ENCODE measurements at places on chromosomes 12 and 14. TPM values are rescaled to one million over a fixed set of nuclear protein-coding genes. Genes with fewer than 3 reads are reported as not detected.
A peak's percentile ranks its signal among the peaks of the same experiment; 100 is the strongest.

COX8C gene
- not detected for total RNA-seq

BHLHE41 gene
- 125 TPM for total RNA-seq

LRRK2 gene
- 426 TPM for total RNA-seq

MMP17 gene
- total RNA-seq: 2.5 TPM

KRT3 gene
- not detected for total RNA-seq

SPX gene
- total RNA-seq: 0.59 TPM

TSPAN19 gene
- total RNA-seq: 6.6 TPM

SCN8A gene
- total RNA-seq: 0.53 TPM

LUM gene
- total RNA-seq: 227 TPM

GPR135 gene
- 3.4 TPM for total RNA-seq

GDF3 gene
- 0.30 TPM for total RNA-seq

- DNase-seq: no peak
Measured at GRCh38 chr12:19850346-19851065, 411.2 kb downstream of the AEBP2 start.

GRCh38 chr14:93951635-93952540 lies 24.5 kb downstream of the ASB2 start:
- DNase-seq: peak; percentile 3

GRCh38 chr12:27355979-27356378 lies 23.3 kb downstream of the BMAL2 start:
- no peak for DNase-seq

DNA sequence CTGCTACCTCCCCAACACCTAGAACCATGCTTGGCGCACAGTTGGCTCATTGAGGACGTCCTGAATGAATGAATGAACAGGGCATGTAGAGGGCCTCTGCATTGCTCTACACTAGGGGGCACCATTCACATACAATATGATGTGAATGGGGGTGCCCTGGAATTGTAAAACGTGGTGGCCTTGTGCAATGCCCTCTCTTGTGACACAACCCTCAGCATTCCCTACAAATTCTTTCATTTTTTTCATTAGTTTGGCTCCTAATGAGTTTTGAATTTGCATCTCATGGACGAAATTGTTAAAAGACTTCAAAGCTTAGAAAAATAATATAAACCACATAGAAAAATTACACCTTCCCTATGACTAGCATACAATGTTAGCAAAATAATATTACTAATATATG lies 2.3 kb upstream of the DIO2 start:
- no peak for DNase-seq

GRCh38 chr14:92105893-92106142 lies 564 bp downstream of the ATXN3 start:
- DNase-seq: peak; percentile 67

DNA sequence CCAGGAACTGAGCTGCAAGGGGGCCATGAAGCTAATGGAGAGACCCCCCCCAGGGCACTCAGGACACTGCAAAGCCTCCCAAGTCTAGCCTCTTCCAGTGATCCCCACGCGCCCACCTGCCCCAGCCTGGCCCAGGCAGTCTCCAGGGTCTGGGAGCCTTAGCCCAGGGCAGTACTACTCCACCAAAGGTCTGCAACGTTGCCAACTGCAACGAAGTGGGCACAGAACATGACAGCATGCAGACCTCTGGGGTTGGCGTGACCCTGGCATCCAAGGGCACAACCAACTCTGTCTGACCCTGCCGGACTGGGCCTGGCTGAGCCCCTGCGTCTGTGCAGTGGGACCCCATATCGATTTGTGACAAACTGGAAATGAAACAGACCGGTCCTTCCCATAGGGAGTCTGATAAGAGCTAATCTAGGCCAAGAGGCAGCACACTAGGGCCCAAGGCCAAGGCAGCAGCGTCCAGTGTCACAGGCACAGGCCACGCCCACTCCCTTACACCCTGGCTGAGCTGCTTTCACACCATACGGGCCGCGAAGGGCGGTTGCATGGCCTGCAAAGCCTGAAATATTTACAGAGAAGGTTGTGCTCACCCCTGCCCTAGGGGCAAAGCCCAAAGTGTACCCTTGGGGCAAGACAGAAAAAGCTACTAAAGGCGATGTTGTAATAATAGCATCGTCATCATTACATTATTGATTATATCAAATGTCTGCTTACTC lies 76.7 kb downstream of the NCOR2 start:
- peak; percentile 82 for DNase-seq

DNA sequence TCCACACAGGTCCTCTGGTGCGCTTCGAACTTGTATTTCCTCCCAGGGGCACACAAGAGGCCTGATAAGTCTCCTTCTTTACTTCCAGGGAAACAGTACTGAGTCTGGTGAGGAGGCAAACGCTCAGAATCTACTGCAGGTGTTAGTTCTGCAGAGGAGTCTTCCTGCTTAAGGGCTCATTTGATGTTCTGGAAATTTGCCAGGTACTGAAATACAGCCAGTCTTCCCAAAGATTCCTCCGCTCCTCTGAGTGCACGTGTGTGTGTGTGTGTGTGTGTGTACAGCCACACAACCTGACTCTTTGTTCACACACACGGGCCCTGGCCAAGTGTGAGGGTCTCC lies 92.0 kb downstream of the FBXL14 start:
- no peak for DNase-seq

DNA sequence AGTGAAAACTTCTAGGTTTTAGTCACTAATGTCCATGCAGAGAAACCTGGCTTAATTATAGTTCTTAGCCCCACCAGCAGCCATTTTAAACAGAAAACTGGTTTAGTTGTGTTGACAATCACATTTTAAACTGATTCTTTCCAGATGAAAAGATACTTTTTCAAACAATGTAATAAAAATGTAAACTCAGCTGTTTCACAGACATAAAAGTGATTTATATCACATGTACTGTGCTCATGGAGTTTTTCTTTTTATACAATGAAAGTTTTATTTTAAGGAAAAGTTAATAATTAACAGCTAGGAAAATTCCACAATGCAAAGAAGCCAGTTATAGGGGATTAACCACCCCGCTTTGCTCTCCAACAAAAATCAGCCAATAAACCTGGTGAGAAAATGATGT lies 129.7 kb downstream of the PAX9 start:
- DNase-seq: no peak

- DNase-seq: no peak
Measured at GRCh38 chr14:56131004-56131864, 13.0 kb downstream of the PELI2 start.

DNA sequence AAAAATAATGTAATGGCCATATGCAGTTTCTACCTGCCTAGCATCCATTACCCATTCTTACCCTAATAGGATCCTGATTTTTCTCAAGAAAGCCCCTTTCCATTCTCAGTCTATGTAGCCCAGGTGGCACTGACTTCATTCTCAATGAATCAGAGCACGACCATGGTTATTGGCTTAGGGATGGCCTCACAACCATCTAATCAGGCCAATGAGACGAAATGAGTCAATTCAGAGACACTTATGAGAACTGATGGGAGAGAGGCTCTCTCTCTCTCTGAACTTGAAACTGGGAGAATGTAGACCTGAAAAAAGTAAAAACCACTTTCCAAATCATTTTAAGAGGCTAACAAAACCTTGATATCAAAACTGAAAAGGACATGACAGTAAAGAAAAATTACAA lies 45.3 kb upstream of the OXA1L start:
- DNase-seq: no peak

- no peak for DNase-seq
Measured at GRCh38 chr14:55272387-55272786, 1.2 kb downstream of the FBXO34 start.

DNA sequence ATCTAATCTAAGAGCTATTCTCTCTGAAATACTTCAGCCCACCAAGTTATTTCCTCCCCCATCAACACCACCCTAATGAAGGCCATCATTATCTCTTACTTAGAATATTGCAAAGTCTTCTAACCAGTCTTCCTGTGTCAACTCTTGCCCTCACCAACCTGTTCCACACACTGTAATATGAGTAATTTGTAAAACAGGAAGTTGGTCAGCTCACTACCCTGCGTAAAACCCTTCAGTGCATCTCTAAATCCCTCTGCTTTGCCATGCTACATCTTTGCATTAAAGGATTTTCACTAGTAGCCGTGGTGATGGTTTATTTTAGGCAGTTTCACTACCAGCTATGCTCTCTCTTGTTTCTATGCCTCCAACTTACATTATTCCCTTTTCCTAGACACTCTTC lies 70.0 kb downstream of the KIF21A start:
- DNase-seq: no peak

GRCh38 chr14:101357559-101358319 lies 203.6 kb upstream of the DIO3 start:
- DNase-seq: no peak

- DNase-seq: no peak
Measured at GRCh38 chr12:102602521-102602920, 122.2 kb upstream of the IGF1 start.

DNA sequence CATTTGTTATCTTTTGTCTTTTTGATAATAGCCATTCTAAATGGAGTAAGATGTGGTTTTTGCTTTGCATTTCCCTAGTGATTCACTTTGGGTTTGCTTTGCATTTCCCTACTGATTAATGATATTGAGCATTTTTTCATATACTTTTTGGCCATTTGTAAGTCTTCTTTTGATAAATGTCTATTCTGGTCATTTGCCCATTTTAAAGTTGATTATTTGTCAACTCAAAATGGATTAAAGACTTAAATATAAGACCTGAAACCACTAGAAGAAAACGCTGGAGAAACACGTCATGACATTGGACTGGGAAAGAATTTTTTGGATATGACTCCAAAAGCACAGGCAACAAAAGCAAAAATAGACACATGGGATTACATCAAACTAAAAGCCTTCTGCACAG lies 148.0 kb downstream of the APAF1 start:
- DNase-seq: no peak

- DNase-seq: no peak
Measured at GRCh38 chr14:68690089-68690958, 102.5 kb downstream of the ZFP36L1 start.

DNA sequence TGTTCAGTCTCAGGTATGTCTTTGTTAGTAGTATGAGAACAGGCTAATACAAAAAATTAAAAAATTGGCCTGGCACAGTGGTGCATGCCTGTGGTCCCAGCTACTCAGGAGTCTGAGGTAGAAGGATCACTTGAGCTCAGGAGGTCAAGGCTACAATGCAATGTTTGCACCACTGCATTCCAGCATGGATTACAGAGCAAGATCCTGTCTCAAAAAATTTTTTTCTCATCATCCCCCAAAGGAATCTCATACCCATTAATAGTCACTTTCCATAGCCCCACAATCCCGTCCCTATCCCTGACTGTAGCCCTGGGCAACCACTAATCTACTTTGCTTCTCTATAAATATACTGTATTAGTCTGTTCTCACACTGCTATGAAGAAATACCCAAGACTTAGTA lies 57.8 kb downstream of the TTC8 start:
- DNase-seq: no peak

DNA sequence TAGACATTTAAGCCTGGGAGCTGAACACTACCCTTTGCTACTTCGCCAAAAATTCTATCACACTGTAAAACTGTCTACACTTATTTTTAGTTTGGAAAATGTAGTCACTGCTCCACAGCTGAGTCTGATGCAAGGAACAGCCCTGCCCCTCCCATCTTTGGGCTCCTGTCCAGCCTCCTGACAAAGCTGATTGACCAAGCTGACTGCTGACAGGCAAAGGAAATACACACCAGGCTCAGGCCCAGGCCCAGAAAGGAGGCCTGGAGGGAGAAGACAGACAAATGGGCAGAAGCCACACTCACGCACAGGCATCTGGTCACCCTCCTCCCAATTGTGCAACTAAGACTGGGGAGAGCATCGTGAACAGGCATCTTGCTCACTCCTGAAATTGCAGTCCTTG lies 55.3 kb downstream of the ISCA2 start:
- DNase-seq: no peak

DNA sequence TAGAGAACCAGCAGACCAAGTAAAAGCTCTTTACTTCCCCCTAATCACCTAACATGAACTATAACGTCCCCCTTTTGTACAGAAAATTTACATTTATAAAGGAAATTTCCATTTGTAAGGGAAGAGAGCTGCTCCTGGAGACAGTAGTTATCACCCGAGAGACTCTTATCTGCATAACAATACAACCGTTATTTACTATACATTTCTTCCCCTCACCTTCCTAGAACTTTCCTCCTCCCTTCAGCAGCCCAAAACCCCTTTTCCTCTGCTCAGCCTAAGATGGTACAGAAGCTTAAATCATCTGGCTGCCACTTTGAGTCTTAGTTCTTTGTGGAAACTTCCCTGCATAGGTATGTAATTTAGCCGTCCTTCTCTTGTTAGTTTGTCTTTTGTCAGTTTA lies 40.4 kb upstream of the ETV6 start:
- no peak for DNase-seq

DNA sequence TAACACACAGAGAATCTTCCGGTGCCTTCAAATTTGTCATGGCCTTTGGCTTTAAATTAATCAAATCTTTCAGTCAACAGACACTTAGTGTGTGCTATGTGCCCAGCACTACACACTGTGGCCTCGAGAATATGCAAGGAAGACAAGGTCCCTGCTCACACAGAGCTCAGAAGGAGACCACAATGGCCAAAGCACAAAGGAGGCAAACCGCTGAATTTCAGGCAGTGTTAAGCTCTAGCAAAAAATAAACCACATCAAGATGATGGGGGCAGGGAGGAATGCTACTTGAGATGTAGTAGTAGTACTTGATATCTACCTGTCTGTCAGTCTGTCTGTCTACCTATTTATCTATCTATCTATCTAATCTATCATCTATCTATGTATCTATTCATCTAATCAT lies 227.9 kb downstream of the TMEM132D start:
- no peak for DNase-seq

- no peak for DNase-seq
Measured at GRCh38 chr12:110370732-110371231, 32.7 kb downstream of the ANAPC7 start.

DNA sequence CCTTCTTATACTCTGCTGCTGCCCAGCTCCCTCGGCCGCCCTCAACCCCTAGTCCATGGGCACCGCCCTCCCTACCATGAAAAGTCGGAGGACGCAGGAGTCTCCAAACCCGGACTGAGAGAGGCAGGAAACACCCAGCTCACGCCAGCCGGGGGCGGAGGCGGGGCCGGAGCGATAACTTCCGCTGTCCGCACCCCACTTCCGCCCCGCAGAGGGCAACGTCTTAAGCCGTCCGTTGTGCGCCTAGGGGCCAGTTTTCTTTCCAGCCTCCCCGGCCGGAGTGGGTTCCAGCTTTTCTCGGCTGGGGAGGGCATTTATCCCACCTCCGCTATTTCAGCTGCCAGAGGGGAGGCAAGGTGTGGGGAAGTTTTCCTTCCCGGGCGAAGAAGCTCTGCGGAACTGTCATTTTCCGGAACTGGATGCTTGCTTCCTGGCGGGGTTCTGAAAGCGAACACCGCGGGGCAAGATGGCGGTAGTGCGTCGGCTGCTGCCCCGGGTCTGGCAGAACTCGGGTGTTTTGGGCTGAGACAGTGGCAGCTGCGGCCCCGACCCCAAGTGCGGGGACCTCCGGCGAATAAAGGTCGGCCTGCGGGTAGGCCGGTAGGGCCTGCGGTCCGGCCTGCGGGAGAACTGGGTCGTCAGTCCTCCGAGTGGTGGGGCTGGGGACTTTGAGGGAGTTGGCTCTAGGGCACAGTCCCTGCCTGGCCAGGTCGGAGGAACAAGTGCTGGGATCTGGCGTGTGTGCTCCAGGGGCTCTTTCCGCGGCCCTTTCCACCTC lies at the start of the genes KCTD10 and UBE3B:
Gene KCTD10 (minus strand): TSS at position 116 of the 778 bp plus-strand sequence. CDS start 38 bp downstream, at position 78.
Gene UBE3B (plus strand): TSS at position 450 of the 778 bp plus-strand sequence. CDS start 5,918 bp downstream, outside the sequence.
- DNase-seq: peak; percentile 91

Measured in lower lobe of right lung (tissue), 2 donors.